ENCODE measurements at places on chromosomes 4 and X.

DNA sequence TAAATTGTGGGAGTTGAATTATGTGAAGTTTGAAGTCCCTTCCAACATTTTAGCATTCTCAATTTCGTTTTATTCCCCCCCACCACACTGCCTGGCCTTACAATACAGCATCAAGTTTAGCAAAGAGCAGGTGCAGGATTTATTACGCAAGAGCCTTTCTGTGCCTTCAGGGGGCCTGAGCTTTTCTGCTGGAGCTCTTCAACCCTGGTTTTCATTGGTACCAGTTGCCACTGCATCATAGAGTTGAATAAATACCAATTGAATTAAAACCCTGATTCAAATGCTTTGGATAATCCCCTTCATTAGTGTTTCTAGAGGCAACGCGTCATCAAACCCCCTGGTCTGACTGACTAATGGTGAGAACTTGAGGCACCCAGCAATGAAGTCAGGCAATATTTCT lies 43.6 kb upstream of the KIT start:
- no peak for DNase-seq

DNA sequence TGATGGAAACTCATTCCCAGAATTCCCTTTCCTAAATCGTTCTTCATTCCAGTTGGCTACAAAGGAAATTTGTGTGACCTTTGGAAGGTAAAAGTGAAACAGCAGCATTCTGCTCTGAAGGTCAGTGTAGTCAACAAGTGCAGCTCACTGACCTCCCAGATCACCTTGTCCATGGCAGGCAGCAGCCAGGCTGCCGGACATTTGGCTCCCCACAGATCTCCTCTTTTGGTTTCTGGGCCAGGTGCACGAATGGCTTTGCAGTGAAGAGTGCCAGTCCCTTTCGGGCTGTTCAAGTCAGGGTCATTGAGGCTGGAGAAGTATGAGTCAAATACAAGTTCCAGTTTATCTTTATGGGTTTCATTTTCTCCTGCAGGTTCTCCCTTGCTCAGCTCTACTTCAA lies 14.3 kb downstream of the GPRIN3 start:
- no peak for DNase-seq

DNA sequence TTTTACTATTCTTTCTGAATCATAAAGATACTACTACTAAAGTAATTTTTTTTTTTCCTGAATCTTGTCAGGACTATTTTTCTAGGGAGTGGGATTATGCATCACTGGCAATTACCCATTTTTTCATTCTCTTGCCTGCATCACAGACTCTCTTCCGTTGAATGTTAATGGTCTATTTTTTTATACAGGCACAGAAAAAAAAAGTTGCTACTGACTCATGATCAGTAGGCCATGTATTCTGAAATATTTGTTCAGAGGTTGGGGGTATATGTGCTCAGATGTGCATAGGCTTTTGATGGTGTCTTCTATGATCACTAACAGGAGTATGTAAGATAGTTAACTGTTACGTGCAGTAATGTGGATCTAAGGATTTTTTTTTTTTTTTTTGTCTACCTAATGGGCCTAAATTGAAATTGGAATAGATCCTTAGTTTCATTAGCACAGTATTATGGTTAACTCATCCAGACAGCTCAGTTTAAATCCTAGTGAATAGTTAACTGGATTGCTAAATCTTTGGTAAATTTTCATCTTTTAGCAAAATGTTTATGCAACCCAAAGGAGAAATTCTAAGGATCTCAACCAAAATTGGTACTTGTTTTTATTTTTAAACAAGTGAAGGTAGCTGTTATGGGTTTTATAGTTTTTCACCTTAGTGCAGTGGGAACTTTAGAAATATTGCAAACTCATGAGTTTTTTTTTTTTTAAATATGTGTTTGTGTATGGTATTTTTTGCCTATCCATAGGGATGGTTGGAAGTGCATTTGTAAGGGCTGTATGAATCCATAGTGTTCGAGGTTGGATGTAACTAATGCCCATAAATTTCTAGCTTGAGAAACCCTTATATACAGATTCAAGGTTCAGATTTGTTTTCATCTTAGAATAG lies 12.1 kb downstream of the BMP2K start:
- DNase-seq = no peak

- no peak for DNase-seq
These were observed 85.4 kb downstream of the FAM13A start for GRCh38 chr4:88971536-88971935.

GRCh38 chr4:109385260-109385659 lies 48.4 kb upstream of the SEC24B start:
- DNase-seq = no peak

DNA sequence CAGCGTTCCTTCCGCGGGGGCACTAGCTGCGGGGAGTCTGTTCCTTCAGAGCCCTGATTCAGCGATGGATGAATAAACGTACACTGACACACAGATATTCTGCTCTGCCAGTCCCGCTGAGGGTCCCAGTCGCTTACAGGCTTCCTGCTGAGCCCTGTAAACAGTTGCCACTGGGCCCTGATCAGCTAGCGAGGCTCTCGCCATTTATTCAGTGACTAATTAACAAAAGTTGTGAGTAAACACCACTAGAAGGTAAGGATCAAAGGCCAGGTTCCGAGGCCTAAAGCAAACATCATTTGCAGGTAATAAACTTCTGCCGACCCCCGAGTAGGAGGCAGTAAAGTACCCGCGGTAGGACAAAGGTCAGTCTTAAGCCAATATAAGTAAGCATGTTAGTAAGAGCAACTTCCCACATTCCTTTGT lies 442.6 kb upstream of the GALNT7 start:
- no peak for DNase-seq

DNA sequence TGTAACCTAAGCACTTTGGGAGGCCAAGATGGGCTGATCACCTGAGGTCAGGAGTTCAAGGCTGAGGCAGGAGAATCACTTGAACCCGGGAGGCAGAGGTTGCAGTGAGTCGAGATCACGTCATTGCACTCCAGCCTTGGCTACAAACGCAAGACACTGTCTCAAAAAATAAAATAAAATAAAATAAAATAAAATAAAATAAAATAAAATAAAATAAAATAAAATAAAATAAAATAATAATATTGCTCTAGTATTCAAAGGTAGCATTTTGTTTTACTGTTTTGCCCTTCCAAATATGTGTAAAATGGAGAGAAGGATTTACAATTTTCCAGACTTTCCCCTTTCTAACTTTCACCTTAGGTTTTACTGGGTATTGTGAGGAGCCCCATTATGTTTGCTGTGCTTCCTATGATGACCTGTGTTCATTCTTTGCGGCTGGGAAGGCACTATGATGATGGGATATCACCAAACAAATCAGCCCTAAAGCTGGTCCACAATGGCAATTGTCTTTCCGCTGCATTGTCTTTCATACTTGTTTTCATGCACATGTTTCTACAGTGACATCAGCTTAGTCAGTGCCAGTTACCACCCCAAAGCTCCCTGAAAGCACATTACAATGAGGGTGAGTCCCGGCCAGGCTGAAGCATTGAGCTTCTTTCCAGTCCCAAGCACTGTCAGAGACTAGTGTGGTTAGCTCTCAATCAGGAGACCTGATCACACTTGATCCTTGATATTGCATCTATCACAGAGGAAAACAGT lies 50.8 kb downstream of the DTHD1 start:
- DNase-seq = no peak

GRCh38 chrX:42054256-42054655 lies 130.9 kb upstream of the CASK start:
- no peak for DNase-seq

DNA sequence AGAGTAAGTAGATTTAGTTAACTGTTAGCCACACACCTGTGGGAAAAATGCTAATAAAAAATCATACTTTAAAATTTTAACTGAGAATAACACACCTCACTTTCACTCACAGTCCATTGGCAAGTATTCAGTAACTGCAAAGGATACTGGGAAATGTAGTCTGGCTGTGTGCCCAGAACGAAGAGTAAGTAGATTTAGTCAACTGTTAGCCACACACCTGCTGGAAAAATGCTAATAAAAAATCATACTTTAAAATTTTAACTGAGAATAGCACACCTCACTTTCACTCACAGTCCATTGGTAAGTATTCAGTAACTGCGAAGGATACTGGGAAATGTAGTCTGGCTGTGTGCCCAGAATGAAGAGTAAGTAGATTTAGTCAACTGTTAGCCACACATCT lies 178.4 kb upstream of the NWD2 start:
- DNase-seq = no peak

DNA sequence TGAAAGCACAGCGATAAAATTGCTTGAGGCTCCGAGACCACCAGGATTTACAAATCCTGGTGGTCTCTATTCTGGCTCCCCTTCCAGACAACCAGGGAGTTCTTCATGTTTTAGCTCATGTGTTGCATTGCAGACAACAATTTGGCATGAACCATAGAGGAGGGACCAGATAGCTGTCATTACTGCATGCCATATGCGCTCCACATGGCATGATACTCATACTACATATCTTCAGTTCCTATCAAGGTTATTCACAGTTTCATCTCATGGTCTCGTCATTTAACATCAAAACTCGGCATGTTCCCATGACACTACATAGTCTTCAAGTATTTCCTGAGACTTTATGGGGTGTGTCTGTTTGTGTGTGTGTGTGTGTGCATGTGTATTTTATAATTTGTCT lies 220.3 kb downstream of the OR13H1 start:
- no peak for DNase-seq

- DNase-seq = no peak
These were observed 74.3 kb upstream of the GUCY1A1 start for GRCh38 chr4:155592179-155592937.

DNA sequence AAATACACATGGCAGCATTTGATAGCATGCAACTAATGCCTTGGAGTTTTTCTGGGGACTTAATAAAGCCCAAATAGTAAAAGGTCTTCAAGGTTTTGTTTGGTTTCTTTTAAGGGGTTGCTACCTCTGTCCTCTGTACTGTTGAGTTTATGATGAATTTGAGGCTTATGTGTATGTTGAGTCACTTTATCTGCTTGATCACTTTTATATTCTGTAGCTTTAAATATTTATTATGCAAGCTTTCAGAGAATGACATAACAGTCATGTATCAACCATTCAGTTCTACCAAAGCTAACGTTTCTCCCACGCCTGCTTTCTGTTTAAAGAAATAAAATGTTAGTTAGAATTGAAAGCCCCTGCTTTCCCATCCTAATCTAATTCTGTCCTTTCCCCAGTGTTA lies 122.2 kb downstream of the NHS start:
- DNase-seq = no peak

DNA sequence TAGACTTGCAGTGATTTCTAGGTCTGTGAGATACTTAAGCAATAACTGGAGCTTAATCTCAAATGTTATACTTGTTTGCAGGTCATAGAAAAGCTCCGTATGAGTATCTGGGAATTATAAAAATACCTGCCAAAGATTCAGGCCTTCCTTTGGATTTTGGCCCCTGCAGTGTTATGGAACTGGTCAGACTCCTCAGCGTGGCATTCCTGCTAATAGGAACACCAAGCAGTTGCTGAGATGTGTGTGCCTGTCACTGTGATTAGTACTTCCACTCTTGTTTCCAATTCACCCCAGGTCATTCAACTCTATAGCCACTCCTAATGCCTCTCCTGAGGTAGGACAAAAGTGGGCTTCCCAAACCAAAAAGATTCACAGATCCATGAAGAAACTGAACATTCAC lies 7.8 kb upstream of the UGT2B7 start:
- no peak for DNase-seq

DNA sequence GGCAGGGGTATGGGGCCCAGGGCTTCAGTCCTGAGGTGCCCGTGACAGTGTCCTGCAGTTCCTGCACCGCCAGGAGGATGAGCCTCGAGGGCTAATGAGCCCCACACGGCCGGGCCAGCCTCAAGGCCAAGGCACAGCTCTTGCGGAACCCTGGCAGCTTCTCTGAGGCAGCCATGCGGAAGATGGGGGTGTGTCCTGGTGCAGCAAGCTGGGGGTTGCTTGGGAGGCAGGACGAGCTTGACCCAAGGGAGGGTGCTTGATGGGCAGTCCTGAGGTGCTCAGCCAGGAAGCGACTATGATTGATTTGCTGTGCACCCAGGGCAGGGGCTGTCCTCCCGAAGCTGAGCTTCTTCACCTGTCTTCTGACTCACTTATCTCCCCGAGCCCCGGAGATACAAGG lies 9.1 kb upstream of the FGFR3 start:
- no peak for DNase-seq

DNA sequence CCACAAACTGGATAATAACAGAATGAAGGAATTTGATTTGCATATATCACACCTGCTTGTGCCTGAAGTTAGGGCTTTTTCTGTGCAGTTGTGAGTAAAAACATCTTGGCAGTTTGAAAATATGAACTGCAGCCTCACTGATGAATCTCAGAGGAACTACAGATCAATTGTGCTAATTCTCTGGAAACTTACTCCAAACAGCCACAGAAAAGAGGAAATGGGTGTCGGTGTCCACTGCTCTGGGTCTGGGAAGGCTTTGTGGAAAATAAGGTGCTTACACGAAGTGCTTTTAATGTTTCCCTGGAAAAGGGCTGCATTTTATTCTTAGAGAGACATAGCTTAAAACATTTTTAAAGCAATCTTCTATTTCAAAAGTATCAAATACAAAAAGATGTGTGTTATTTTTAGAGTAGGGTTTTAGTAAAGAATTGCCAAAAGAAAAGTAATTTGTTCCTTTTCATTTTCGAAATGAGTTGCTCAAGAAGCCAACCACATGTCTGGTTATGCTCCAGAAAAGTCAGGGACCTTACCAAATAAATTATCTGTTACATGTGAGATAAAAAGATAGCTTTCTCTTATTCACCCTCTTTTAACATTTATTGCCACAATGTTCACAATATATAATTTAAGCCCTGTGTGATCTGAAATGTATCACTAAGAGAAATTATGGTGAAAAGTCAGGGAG lies 240.1 kb downstream of the FRAS1 start:
- DNase-seq = no peak

DNA sequence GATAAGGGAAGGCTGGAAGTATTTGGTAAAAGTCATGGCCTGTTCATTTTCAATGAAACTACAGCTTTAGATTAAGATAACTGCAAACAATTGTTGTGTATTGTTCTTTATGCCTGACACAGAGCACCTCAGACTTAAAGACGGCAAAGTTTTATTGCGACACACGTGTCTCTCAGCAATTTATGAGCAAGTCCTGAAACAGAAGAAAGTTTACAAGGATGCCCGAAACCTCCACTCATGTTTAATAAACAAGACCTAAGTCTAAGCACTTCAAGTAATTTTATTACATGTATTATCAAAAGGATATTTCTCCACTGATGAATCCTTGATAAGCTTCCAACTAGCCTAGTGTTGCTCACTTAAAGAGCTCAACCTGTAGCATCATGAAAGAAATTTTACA lies 51.0 kb downstream of the DHX15 start:
- DNase-seq = no peak

DNA sequence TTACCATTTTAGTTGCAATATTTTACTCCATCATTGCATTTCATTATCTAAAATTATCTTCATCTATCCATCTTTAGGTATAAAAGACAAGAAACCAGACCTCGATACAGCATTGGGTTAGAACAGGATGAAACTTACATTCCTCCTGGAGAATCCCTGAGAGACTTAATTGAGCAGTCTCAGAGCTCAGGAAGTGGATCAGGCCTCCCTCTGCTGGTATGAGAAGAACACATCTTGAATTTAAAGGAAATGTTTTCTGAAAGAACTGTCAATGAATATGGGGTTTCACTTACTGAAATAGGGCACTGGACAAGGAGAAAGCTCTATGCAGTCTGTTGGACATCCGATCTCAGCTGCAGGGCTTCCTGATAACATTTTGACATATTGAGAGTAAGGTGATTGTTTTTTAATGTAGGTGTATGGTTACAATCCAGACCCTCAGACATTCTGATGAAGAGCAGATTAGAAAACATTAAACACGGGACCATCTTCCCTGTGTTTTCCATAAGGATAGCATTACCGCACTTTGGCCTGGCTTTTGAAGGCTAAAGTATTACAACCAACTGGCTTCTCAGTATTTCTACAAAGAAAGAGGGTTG lies 367.2 kb downstream of the BMPR1B start:
- no peak for DNase-seq

Data from NCI-H774 (cell line).